ENCODE measurements at places on chromosomes 11 and 22.

DNA sequence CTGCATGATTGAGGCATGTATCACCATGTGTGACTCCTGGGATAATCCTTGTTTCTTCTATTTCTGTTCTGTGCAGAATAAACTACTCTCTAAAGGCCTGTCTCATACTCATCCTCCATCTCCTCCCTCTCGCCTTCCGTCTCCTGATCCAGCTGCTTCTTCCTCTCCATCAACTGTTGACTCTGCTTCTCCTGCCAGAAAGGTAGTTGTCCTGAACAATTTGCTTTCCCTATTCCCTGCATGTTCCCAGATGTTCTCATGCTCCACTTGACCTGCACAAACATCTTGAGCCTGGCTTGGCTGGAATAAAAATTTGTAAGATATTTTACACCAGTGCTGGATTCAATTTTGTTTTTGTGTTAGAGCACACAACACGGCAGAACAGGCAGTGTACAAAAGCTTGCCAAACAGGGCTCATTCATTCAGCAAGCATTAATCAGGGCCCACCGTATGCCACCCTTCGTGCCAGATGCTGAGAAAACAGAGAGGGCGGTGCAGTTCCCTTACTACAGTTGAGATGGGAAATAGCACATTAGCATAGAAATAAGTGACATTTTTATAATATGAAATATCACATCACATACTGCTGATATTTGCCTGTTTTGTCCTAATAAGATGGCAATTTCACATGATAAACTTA, 133.3 kb upstream of the PARVA start:
- no peak for DNase-seq

DNA sequence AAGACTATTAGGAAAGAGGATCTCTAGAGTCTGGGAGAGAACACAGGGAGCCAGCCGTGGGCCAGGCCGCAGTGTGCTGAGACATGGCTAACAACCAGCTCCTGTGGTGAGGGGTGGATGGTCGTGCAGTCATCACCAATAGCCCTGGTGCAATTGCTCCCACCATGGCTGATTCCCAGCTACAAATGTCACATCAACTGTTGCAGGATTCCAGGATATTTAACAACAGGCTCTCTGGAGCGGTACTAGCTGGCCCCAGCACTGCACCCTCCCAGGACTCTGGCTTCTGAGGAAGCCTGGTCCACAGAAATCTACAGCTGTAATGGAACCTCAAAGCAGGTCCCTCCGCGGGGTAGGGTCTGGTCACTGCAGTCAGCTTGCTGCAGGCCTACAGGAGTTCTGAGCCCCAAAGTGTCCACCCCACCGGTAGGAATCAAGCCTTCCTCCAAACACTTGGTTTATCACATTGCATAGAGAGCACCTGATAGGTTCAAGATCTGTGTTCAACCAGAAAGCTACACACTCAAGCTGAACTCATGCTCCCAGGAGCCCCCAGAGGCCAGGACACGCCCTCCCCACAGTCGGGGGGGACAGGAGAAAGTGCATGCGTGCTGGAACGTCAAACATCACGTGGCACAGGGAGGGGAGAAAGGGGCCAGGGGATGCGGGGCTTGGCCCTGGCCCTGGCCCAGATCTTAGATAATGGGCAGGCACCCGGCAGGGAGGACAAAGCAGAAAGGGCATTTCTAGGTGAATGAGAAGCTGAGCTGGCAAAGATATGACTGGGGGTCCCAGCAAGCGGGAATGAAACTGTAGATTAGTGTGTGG, 609.0 kb downstream of the TBC1D22A start:
- DNase-seq = peak; percentile 3

- no peak for DNase-seq
These were observed 141.8 kb downstream of the MPPED1 start for GRCh38 chr22:43553451-43554258.

GRCh38 chr22:21942407-21943343, 10.0 kb downstream of the PPM1F start:
- DNase-seq = peak; percentile 90

- DNase-seq = peak; percentile 71
These were observed 2.9 kb upstream of the CYP2R1 start for GRCh38 chr11:14894657-14895598.

GRCh38 chr11:518463-519202, 11.6 kb upstream of the RNH1 start:
- peak; percentile 96 for DNase-seq

DNA sequence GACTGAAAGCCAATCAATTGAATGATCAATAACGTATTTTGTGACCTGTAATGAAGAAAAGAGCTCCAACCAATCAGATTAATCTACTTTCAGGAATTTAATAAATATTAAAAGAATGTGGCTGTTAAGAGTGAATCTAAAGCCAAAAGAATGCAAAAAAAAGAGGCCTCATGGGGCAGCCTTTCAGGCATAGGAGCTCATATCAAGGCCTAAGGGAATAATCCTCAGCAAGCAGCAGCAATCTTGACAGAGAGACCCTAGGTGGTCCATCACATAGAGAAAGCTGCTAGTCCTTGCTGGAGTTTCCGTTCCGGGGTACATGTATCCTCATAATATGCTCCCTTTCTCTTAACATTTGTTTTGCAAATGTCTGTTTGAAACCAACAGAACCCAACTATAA, 313.1 kb upstream of the PITPNB start:
- DNase-seq = no peak

DNA sequence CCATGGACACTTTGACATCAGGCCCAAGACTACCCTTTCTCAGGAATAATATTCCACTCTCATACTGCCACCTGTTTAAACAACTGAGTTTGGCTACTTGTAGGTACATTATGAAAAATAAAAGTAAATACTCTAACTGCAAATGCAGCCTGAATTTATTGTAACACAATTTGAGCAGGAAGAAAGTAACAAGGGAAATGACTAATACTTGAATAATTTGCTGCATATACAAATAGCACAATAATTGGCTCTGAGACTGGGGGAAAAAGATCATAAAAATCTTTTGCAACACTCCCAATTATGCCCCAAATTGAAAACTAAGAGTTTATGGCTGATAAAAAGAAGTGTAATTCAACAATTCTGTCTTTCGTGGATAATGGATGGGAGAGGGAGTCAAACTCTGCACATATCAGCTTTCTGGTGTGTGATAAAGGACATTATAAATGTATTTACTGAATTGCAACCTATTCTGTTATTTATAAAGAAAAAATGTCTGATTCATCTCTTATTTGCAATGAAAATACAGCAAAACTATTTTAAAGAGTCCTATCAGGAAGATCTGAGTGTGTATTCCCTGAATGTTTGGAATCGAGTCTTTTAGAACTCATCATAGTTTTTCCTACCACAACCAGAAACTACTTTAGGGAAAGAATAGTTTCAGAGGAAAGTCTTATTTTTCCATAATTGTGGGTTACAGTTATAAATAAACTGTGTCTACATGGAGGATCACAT, 359.0 kb downstream of the JRKL start:
- DNase-seq = peak; percentile 45

GRCh38 chr11:133064152-133064877, 468.0 kb downstream of the OPCML start:
- peak; percentile 9 for DNase-seq

GRCh38 chr22:45240810-45241631, at the start of gene KIAA0930:
Gene KIAA0930, minus strand, starts transcription at chr22:45240894. Its CDS starts 191 bp downstream, at chr22:45240703.
- peak; percentile 61 for DNase-seq

- DNase-seq = no peak
These were observed 13.2 kb downstream of the HSD17B12 start for GRCh38 chr11:43693731-43694130.

- no peak for DNase-seq
These were observed 11.8 kb downstream of the ANO9 start for GRCh38 chr11:429931-430456.

DNA sequence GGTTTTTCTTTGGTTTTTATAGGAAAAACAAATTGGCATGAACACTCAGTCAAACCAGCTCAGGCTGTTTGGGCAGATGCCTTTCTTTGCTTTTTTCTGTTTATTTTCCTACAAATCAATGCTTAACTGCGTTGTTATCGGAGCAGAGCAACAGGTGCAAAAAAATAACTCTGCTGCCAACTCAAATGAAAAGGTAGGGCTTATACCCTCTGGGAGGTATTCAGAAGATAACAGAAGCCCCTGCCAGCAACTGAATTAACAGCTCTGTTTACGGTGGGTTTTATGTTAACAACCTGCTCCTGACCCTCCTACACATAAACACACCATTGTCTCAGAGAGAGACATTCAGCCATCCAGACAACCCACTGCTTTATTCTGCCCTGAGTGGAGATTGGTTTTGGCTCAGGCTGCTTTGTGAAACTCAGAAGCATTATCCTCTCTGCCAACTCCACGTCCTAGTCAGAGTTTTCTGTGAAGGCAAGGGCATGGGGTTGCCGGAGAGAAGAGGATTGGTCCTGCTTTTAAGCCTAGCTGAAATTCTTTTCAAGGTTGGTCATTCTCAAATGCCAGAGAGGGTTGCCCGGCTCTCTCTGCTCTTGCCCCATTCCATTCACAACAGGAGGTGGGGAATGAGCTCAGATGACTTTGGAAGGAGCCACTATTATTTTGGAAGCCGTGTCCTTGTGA, 11.4 kb downstream of the EHF start:
- DNase-seq = no peak

- DNase-seq = no peak
These were observed 172.3 kb downstream of the AASDHPPT start for GRCh38 chr11:106249617-106250239.
